Activated CD4-positive, alpha-beta T cell treated with anti-CD3 and anti-CD28 coated beads, Interleukin-2, amount 10 ng/mL, durations not matched to agents 24 days and 14 days (primary cell): ENCODE measurements at places on chromosomes 11 and 22. TPM values are rescaled to one million over a fixed set of nuclear protein-coding genes. Genes with fewer than 3 reads are reported as not detected.

Gene RGL4
- 6.9 TPM in 2 replicates for total RNA-seq

Gene C11orf54
- 21.6 and 22.2 TPM in 2 replicates for total RNA-seq

Gene OR52I2
- total RNA-seq: not detected in 2 replicates

Gene DENND5A
- 59.9 and 60.7 TPM in 2 replicates for total RNA-seq

Gene DDI1
- not detected in 2 replicates for total RNA-seq

Gene INSC
- total RNA-seq: 0.09 TPM in 1 of 2 replicates, not detected in the other

Gene FAM227A
- 0.30 and 0.71 TPM in 2 replicates for total RNA-seq

Gene POTEH
- not detected in 2 replicates for total RNA-seq

Gene MS4A4A
- total RNA-seq: not detected in 2 replicates

Gene PATE3
- total RNA-seq: not detected in 2 replicates

Gene CFL1
- total RNA-seq: 1,047 and 1,065 TPM in 2 replicates

Gene FEN1
- 144 and 152 TPM in 2 replicates for total RNA-seq

Gene ZBTB16
- 2.5 and 3.8 TPM in 2 replicates for total RNA-seq

Gene MS4A7
- total RNA-seq: not detected in 2 replicates

Gene OLFML1
- not detected in 2 replicates for total RNA-seq

Gene PKP3
- total RNA-seq: not detected in 2 replicates

Gene CDC45
- total RNA-seq: 121 and 123 TPM in 2 replicates

Gene ACTN3
- 0.07 TPM in 2 replicates for total RNA-seq

Gene OR2D2
- total RNA-seq: 0.36 and 0.72 TPM in 2 replicates

Gene DENND6B
- total RNA-seq: 1.4 and 2.2 TPM in 2 replicates

Gene EXPH5
- total RNA-seq: 0.90 and 0.91 TPM in 2 replicates

Gene OR8G5
- total RNA-seq: not detected in 2 replicates

Gene TALDO1
- total RNA-seq: 265 and 279 TPM in 2 replicates

Gene HPX
- not detected in 2 replicates for total RNA-seq

Gene KRTAP5-10
- total RNA-seq: not detected in 2 replicates
